Activated naive CD8-positive, alpha-beta T cell treated with anti-CD3 and anti-CD28 coated beads, Interleukin-2, amount 10 ng/mL, durations not matched to agents 7 days and 5 days (primary cell): ENCODE measurements at places on chromosomes 4 and X. TPM values are rescaled to one million over a fixed set of nuclear protein-coding genes. Genes with fewer than 3 reads are reported as not detected.

GRCh38 chr4:186161138-186161537 lies 30.2 kb upstream of the CYP4V2 start:
- peak overlapping the region; percentile 66 for H3K27ac ChIP-seq
- DNase-seq, result no peak
- peak overlapping the region; percentile 63 for H3K4me3 ChIP-seq
- H3K4me1 ChIP-seq, result peaks cover 4% of the 10 kb centered on the region

PARM1 gene
- not detected for total RNA-seq

DNA sequence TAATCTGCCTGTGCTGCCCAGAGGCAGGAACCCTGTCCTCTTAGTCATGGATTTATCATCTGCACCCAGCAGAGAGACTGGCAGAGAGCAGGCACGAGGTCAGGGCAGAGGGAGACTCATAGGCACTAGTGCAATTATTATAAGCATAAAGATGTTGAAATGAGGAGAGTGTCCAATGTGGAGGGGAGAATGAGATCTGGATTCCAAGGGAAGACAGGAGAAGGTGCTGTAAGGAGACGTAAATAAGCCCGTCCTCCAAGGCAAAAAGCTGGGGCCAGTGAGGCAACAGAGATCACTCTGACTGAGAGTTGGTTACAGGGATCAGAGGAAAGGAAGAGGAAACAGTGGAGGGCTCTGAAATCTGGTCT lies 406.2 kb downstream of the MAPK10 start:
- no peaks in the 10 kb centered on the region for H3K4me1 ChIP-seq
- DNase-seq, result no peak
- peaks cover 3% of the 10 kb centered on the region for H3K27me3 ChIP-seq
- H3K36me3 ChIP-seq, result no peaks in the 10 kb centered on the region
- H3K4me3 ChIP-seq, result no peak overlapping the region

RPL10 gene
- total RNA-seq, result 2,975 TPM

GRCh38 chrX:48045410-48046311 lies 25.8 kb downstream of the ZNF630 start:
- H3K4me3 ChIP-seq, result no peak overlapping the region
- DNase-seq, result no peak
- peaks cover 1% of the 10 kb centered on the region for H3K4me1 ChIP-seq
- no peaks in the 10 kb centered on the region for H3K36me3 ChIP-seq
- no peak overlapping the region for H3K27ac ChIP-seq

PCGF3 gene
- total RNA-seq, result 51.6 TPM

DNA sequence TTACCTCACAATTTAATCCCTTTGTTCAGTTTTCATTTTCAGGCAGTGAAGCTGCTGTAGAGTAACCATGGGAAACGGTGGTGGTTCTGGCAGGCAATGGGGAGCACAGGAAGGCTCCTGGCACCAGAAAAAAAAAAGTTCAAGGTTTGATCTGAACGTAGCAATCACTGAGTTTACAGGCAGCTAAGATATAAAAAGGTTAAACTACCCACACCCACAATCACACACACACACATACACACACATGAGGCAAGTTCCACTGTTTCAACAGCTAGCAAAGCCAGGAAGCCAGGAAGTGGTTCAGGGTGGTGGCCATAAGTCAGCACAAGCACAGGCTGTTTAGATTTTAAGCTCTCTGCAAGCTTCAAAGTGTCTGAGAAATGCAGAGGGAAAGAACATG lies at the start of gene SULT1B1:
Gene SULT1B1, minus strand, starts transcription at position 166 of the 400 bp plus-strand sequence. CDS start 5,403 bp downstream, outside the sequence.
- peaks cover 1% of the 10 kb centered on the region for H3K36me3 ChIP-seq
- peak; percentile 53 for DNase-seq
- H3K4me1 ChIP-seq, result peaks cover 32% of the 10 kb centered on the region
- H3K27ac ChIP-seq, result peak within 1 kb of the TSS; percentile 97

GRCh38 chr4:55363691-55364351 lies 17.8 kb downstream of the SRD5A3 start:
- no peak overlapping the region for H3K27ac ChIP-seq
- H3K4me3 ChIP-seq, result no peak overlapping the region
- no peak for DNase-seq
- no peaks in the 10 kb centered on the region for H3K36me3 ChIP-seq

GRCh38 chr4:112069110-112069509 lies 76.1 kb upstream of the FAM241A start:
- no peaks in the 10 kb centered on the region for H3K36me3 ChIP-seq
- H3K27me3 ChIP-seq, result peaks cover 42% of the 10 kb centered on the region
- no peak overlapping the region for H3K27ac ChIP-seq

- no peaks in the 10 kb centered on the region for H3K27me3 ChIP-seq
- H3K4me3 ChIP-seq, result no peak overlapping the region
- peaks cover 18% of the 10 kb centered on the region for H3K36me3 ChIP-seq
Measured at GRCh38 chr4:158823461-158823873, 54.6 kb downstream of the FNIP2 start.

DNA sequence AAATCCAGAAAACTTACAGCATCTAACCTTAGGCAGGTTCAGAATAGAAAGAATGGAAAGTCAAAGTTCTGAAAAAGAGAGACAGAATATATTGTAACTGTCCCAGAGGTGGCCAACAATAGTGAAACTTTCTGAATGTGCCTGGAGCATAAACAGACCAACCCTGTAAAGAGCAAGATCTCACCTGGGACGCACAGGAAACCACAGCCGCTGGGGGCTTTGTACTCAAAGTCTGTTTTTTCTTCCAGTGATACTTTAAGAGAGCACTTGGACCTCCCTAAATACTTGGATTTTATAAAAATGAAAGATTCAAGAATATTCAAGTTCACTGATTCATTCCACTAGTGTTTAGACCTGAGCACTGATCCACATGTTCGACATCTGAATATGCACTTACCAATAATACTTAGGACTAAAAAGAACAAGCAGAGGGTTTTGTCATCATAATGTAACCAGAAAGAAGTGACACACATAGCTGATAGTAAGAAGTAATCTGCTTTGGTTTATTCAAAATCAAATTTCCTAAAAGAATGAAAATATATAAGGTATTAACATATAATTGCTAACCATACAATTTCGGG lies 35.3 kb downstream of the ARAP2 start:
- H3K4me1 ChIP-seq, result peaks cover 30% of the 10 kb centered on the region
- peaks cover 47% of the 10 kb centered on the region for H3K36me3 ChIP-seq

TKTL2 gene
- not detected for total RNA-seq

NAP1L2 gene
- 6.9 TPM for total RNA-seq

- H3K27ac ChIP-seq, result no peak overlapping the region
- no peak overlapping the region for H3K4me3 ChIP-seq
- no peaks in the 10 kb centered on the region for H3K27me3 ChIP-seq
- no peak for DNase-seq
Measured at GRCh38 chrX:38110231-38110630, 103.9 kb downstream of the SYTL5 start.

HSFX2 gene
- 0.28 TPM for total RNA-seq

GRCh38 chrX:64182208-64182607 lies 23.3 kb downstream of the AMER1 start:
- H3K27me3 ChIP-seq, result no peaks in the 10 kb centered on the region
- no peak for DNase-seq
- H3K4me1 ChIP-seq, result no peaks in the 10 kb centered on the region
- H3K27ac ChIP-seq, result no peak overlapping the region
- H3K36me3 ChIP-seq, result peaks cover 1% of the 10 kb centered on the region
- no peak overlapping the region for H3K4me3 ChIP-seq

DNA sequence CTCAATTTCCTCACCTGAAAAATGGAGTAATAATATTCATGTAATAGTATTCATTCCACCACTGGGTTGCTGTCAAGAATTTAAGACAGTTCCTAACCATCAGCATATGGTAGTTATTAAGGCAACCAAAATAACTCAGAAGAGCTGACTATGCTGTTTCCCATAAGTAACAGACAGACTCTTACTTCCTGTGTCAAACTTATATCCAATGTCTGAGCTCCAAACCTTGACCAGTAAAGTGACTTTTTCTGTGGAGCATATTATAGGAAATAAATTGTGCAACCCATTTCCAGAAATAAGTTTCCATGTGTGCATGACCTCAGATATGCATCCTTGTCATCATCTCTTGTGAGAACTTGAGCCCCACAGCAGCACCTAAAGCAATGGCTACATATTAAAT lies 78.8 kb downstream of the HADH start:
- peaks cover 54% of the 10 kb centered on the region for H3K36me3 ChIP-seq
- no peaks in the 10 kb centered on the region for H3K27me3 ChIP-seq
- DNase-seq, result no peak
- no peak overlapping the region for H3K4me3 ChIP-seq
- peaks cover 51% of the 10 kb centered on the region for H3K4me1 ChIP-seq

DNA sequence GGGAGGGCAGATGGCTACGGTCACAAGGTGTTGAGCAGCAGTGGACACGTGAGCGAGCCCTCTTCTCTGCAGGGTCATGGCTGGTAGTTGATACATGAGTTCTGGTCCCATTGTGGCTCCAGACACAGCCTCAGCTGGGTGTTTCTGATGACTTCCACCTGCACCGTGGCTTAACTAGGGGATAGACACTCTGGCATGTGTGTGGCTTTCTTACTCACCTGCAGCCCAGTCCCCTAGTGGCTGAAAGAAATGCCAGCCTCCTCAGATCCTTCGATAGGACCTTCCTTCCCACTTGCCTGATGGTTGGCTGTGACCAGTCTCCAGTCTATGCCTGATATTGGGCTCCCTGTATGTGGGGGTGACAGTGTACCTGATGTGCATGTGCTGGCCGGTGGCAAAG lies 5.0 kb downstream of the GPR78 start:
- H3K36me3 ChIP-seq, result no peaks in the 10 kb centered on the region
- no peaks in the 10 kb centered on the region for H3K4me1 ChIP-seq
- DNase-seq, result no peak
- H3K27me3 ChIP-seq, result no peaks in the 10 kb centered on the region
- H3K4me3 ChIP-seq, result no peak overlapping the region

DNA sequence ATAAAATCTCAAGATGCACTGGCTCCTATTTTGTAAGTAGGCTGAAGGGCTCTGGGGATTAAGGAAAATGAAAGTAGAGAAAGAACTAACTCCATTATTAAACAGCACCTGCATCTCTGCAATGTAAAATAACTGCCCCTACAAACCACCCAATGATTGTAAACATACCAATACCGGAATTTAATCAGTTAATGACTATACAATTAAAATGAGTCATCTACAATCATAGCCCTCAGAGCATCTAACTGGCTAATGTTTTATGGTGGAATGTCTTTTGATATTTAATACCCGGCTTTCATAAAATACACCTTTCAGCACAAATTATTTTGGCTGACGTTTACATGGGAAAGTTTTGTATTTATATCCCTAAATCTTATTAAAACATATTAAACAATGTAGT lies 142.3 kb downstream of the PAPSS1 start:
- DNase-seq, result no peak
- H3K4me1 ChIP-seq, result no peaks in the 10 kb centered on the region
- no peak overlapping the region for H3K27ac ChIP-seq

GRCh38 chr4:106365613-106366012 lies 3.0 kb downstream of the GIMD1 start:
- no peak overlapping the region for H3K27ac ChIP-seq
- H3K4me3 ChIP-seq, result no peak overlapping the region
- no peak for DNase-seq
- peaks cover 2% of the 10 kb centered on the region for H3K4me1 ChIP-seq

- no peak overlapping the region for H3K4me3 ChIP-seq
- H3K4me1 ChIP-seq, result no peaks in the 10 kb centered on the region
- no peaks in the 10 kb centered on the region for H3K27me3 ChIP-seq
- DNase-seq, result no peak
- H3K27ac ChIP-seq, result no peak overlapping the region
Measured at GRCh38 chrX:29797156-29797555, 418.2 kb upstream of the MAGEB2 start.

DNA sequence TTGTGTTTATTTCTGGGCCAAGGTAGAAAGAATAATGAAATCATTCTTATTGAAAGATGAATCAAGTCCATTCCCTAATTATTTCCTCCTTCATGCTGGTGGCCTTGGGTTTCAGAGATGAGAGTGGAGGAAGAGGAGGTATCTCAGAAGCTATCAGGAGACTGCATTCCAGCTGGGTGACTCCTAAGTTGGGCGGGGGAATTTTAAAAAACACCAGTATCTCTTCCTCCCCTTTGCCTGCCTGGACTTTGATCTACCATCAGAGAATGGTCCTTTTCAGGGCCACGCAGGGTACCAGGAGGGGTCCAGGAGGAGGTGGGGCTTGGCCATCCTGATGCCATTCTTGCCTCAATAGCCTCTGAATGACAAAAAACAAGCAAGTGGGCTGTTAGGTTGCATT lies 104.4 kb downstream of the ASMT start:
- no peak for DNase-seq
- H3K4me1 ChIP-seq, result peaks cover 1% of the 10 kb centered on the region
- no peaks in the 10 kb centered on the region for H3K27me3 ChIP-seq
- H3K27ac ChIP-seq, result no peak overlapping the region
- peaks cover 23% of the 10 kb centered on the region for H3K36me3 ChIP-seq

FGF16 gene
- not detected for total RNA-seq

DNA sequence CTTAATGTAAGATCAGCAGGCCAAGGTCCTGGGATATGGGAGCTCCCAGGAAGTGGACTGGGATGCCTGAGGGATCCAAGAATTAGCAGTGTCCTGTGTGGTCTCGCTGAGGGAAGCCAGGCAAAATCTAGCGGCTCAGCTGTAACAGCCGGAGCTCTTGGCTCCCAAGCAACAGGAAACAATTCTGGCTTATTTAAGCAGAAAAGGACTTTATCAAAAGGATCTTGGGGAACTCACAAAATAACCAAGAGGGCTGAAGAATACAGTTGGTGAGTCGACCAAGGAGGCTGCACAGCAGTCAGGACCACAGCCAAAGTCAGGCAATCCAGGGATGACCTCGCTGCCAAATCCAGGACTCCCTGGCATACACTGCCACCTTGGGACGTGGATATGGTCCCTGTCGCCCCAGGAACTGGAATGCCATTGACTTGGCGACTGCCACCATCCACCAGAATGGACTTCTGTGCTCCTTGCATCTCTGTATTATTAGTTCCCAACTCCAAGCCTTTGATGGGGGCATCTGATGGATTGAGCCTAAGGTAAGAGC lies 165.3 kb upstream of the BCOR start:
- H3K4me1 ChIP-seq, result peaks cover 4% of the 10 kb centered on the region
- H3K27me3 ChIP-seq, result peaks cover 2% of the 10 kb centered on the region
- no peak for DNase-seq
- no peak overlapping the region for H3K27ac ChIP-seq
- H3K36me3 ChIP-seq, result no peaks in the 10 kb centered on the region

ZNF141 gene
- 43.4 TPM for total RNA-seq

DNA sequence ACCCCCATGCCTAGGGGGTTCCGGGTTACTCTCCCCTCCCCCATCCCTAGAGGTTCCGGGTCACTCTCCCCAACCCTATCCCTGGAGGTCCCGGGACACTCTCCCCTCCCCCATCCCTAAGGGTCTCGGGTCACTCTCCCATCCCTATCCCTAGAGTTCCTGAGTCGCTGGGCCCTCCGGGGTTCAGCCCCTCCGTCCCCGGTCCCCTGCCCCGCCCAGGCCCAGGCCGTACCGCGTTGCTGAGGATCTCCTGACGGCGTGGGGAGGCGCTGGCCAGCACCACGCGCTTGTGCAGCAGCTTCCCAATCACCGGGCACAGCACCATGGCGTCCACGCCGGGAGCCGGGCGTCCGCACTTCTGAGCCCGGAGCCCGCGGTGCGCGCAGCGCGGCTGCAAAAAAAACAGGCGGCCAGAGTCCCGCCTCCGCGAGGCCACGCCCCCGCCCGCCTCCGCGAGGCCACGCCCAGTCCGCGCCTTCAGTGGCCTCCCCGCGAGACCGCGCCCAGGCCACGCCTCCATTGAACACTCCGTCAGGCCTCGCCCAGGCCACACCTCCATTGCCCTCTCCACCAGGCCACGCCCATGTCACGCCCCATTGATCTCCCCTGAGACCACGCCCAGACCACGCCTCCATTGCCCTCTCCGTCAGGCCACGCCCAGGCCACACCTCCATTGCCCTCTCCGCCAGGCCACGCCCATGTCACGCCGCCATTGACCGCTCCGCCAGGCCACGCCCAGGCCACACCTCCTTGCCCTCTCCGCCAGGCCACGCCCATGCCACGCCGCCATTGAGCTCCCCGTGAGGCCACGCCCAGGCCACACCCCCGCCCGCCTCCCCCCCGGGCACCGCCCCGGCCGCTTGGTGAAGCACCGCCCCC lies at the start of gene ASMTL:
Gene ASMTL, minus strand, starts transcription at position 394 of the 879 bp plus-strand sequence. Its CDS starts 69 bp downstream, at position 325.
- peak within 1 kb of the TSS; percentile 89 for H3K4me3 ChIP-seq
- peaks cover 24% of the 10 kb centered on the region for H3K36me3 ChIP-seq
- no peaks in the 10 kb centered on the region for H3K27me3 ChIP-seq
- H3K27ac ChIP-seq, result peak within 1 kb of the TSS; percentile 98
